Fibroblast of lung (primary cell): ENCODE measurements at places on chromosomes 12 and 14.

DNA sequence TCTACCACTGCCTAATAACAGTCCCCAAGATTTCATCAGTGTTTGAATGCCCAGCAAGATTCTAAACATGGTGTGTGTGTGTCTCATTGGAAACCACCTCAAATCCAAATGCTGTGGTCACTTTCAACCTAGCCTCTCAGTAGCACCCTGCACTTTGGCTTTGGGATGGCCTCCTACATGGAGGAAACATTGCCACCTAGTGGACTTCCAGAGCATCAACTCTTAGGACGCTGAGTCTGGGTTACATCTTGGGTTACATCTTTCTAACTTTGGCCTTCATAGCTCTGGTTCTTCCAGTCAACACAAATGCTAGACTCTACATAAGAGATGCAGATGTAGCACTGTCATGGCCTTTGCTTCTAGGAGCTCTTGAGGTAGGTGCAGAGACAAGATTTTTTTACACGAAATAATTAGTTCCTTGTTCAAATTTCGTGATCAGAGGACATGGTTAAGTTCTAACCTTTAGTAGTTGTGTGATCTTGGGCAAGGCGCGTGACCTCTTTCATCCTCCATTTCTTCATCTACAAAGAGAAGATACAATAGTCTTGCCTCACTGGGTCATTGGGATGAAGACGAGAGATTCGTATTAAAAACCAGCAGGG is 113.5 kb upstream of the VASH1 start:
- DNase-seq, result peak; percentile 40

DNA sequence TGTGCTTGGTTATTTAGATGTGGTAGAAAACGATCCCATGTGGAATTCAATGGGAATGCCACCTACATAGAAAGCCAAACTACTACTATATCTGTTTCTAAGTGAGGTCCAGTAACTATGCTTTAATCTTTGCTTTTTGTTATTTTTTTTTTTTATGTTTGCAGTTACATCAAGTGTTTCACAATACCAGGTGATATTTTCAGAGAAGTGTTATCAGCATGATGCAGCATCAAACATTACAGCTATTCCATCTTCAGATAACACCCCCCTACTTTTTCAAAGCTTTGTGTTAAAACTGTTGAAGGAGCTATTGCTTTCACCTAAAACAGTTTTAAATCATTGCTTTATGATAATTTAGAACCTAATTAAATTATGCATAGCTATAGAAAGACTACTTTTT is 163.8 kb upstream of the SLC16A7 start:
- no peak for DNase-seq

GRCh38 chr12:24044941-24045703 is 95.7 kb upstream of the SOX5 start:
- DNase-seq, result no peak

- DNase-seq, result peak; percentile 21
These were observed 845 bp upstream of the RARG start for GRCh38 chr12:53232646-53233461.

- no peak for DNase-seq
These were observed 1172.5 kb downstream of the BCL11B start for GRCh38 chr14:98099527-98099926.

GRCh38 chr12:116806845-116807440 is 68.8 kb downstream of the RNFT2 start:
- no peak for DNase-seq

- DNase-seq, result no peak
These were observed 137.4 kb downstream of the CALM1 start for GRCh38 chr14:90534091-90534837.

DNA sequence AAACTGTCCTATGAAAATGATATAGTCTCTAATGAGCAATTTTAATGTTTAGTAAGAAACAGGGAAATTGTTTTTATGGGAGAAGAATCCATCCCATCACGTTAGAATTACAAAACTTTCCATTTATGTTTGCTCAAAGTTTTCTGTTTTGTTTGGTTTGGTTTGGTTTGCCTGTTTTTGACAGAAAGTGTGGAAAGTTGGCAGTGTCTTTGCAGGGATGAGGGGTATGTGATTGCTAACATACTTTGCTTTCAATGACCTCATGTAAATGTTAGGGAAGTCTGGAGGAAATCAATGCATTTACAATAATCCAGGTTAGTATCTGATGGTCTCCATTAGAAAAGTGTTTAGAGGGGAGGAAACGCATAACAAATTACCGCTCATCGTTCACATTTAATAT is 12.3 kb upstream of the NAV3 start:
- DNase-seq, result no peak

GRCh38 chr12:49529414-49529813 is 9.4 kb upstream of the KCNH3 start:
- no peak for DNase-seq

DNA sequence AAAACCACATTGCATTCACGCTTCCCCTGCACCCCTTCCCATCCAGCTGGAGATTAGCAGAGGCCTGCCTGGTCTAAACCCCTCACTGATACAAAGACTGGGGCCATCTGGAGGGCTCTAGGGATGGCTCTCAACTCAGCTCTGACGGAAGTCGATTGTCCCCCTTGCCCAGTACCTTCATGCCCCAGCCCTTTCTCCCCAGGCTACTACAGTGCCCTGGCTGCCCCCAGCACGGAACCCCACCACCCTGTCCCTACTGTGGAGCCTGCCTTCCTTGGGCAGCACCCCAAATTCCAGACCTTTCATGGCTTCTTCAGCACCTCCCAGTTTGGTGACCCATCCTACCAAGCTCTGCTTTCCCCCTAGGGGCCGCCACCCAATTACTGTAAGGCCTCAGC is 25.6 kb downstream of the ZFP36L1 start:
- no peak for DNase-seq

GRCh38 chr12:89353823-89354611 is 1.7 kb upstream of the DUSP6 start:
- peak; percentile 82 for DNase-seq

DNA sequence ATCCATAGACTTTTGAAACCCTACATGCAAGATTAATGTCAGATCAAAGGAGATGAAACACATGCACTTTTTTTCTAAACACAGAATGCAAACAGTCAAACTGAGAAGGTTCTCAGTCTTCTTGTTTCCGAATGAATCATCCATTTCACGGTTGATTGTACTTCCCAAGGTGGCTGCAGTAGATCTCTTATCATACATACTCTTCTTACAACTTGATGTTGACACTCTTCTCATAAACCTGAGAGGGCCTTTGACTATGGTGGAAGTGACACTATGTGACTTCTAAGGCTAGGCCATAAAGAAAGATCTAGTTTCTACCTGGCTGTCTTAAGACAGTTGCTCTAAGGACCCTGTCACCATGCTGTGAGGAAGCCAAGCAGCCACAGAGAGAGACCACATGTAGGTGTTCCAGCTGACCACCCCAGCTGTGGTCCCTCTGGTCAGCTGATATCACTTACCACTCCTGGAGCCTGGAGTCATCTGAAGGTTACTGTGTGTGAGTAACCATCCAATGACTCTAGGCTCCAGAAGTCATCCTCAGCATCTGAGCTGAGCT is 67.2 kb upstream of the HMGA2 start:
- DNase-seq, result no peak

DNA sequence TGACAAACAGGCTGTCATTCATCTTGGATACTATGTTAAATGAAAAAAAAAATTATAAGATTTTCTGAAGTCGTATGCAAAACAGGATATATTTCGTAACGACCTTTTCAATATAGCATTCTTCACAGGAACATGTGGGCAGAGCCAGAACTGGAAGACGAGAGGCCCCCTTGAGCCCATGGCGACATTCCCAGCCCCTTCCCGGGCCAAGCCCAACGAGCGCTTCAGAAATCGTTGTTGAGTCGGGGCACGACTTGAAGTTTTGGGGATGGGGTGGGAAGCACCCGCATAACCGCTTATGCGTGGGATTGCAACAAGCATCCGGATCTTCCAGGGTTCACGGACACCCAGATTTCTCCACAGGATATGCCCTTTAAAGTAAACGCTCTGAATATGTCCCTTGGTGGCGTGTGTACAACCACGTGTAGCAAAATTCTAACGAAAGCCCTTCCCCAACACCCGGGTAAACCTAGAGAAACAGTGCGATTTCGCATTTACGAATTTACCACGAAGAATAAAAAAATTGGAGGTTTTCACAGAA is 736 bp downstream of the C14orf39 start:
- no peak for DNase-seq

GRCh38 chr12:18643681-18644080 is 94.1 kb downstream of the PLCZ1 start:
- peak; percentile 89 for DNase-seq
